ENCODE measurements at places on chromosomes 12 and 14.

DNA sequence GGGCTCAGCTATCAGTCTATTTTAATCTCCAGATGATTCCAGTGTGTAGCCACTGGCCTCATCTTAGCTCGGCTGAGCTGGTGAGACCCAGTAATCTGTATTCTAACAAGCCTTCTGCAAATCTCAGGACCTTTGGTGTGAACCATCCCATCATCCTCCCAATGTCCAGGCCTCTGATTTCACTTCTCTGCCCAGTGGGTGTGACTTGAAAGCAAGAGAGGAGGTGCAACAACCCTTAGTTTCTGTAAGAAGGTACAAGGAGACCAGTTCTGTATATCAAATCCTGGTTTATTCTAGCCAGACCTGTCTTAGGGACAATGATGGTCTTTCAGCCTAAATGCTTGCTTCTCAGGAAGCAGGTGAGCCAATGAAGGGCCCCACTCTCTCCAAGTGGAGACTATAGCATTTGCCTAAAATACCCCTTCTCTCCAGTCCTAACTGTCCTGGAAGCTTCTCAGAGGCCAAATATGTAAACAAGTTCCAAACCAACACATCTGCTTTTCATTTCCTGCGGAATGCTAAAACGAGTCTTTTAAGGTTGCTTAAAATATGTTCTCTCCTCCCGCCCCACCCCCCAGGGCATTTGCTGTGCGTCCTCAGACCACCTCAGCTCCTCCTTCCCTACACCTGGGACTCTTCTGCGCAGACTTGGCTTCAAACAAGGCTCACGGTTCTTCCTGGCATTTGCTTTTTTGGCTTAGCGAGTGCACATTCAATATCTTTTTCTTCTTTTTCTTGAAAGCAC lies 78.4 kb upstream of the FUT8 start:
- DNase-seq, result peak; percentile 56

DNA sequence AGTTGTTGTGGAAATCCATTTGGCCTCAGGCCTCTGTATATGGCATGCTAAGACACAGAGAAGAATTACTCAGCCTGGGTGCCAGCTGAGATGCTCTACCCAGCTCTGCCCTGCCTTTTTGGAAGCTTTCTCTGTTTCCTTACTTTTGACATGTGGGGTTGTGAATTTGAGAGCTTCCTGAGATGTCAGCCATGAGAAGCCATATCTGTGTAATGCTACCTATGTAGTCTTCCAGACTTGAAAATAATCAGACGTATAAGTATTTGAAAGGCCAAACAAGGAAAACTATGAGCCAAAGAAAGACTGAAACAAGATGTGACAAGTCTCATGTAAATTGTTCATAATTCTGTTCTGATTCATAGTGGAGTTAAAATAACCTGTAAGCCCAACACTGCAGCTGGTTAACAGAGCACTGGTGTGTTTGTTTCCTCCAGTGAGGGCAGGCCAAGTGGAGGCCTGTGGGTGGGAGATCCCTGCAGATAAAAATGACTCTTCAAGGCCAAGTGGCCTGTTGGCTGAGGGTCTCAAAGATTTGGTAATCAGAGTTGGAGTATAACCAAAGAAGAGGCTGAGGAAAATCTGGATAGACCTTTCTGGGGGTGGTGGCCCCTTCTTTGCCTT lies 94.0 kb downstream of the TMX1 start:
- no peak for DNase-seq

GRCh38 chr12:25284024-25284423 lies 33.3 kb upstream of the KRAS start:
- no peak for DNase-seq

DNA sequence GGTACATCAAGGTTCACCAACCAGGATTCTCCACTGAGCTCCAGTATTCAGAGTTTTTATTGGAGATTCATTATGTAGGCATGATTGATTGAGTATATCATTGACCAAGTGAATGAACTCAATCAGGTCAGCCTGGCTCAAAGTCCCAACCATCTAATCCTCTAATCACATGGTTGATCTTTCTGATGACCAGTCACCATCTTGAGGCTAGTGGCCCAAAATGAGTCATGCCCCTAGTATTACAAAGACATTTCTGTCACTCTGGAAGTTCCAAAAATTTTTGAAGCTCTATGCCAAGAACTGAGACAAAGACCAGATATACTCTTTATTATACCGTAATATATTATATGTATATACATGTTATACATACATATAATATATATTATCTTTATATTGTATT lies 75.9 kb upstream of the ATF7IP start:
- no peak for DNase-seq

DNA sequence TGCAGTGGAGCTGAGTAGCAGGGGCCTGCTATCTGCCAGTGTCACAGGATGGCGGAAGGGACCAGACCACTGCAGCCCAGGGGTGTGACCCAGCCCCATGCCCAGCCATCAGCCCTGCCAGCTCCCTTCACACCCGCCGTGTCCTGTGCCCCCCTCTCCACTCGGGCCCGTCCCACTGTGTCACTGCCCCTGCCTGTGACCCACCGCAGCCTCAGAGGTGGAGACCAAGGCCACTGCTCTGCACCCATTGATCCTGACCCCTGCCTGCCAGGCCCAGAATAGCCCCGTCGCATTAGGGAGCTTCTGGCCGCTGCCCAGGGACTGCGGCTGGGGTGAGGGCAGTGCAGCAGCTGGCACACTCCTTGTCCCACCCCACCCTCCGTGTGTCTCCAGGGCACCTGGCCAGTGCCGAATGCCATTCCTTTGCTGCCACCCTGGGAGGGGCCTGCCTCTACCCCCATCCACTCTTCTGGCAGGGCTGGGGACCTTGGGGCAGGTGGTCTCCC lies 2.1 kb upstream of the CRIP2 start:
- DNase-seq, result no peak

GRCh38 chr14:24414732-24415420 lies 14.6 kb downstream of the CBLN3 start:
- DNase-seq, result no peak

DNA sequence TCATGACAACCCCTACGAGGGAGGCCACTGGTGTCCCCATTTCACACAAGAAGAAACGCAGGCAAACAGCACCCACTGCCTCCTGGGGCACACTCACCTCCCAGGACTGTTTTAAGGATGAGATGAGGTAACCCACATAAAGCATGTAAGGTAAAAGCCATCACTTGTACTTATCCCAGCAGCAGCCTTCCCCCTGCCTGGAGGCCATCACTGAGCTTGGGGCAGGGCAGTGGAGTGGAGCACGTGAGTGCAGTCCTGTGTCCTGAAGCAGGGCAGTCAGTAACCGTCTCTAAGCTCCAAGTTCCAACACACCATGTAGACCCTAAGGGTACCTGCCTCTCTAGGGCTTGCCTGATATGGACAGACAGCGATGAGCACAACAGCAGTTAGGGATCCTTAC lies 1.7 kb downstream of the POLE start:
- DNase-seq, result no peak

GRCh38 chr14:99611646-99612045 lies 7.6 kb upstream of the CCDC85C start:
- no peak for DNase-seq

- no peak for DNase-seq
Measured at GRCh38 chr12:30835216-30835615, 80.5 kb upstream of the CAPRIN2 start.

- DNase-seq, result no peak
Measured at GRCh38 chr14:102239231-102239630, 65.7 kb downstream of the MOK start.

DNA sequence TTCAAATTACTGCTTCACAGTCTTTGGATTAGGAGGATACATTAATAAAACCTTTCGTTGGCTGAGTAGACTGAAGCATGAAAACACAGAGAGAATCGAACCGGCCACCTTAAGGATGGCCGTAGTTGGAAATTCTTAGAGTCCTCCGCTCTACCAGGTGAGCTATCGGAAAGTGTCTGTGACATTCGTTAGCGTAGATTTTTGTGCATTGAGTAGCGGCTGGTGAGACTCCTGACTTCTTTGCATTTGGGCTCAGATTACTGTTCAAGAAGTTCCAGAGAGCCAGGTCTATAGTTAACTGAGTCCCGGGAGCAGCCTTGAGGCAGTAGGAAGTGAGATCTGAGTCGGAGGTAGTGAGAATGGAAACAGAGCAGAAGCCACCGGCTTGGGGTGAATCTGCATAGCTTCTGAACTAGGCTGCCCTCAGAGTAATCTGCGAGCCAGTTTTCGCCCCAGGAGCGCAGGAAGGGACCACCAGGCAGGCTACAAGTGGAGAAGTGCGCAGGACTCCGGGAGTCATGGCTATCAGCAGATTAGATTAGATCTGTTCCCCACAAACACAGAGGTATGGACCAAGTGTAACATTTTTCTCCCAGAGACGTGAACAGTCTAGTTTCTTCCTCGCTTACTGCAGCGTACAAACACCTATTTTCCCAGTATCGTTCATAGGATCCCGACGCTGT lies 11.0 kb downstream of the OR6S1 start:
- DNase-seq, result peak; percentile 72

DNA sequence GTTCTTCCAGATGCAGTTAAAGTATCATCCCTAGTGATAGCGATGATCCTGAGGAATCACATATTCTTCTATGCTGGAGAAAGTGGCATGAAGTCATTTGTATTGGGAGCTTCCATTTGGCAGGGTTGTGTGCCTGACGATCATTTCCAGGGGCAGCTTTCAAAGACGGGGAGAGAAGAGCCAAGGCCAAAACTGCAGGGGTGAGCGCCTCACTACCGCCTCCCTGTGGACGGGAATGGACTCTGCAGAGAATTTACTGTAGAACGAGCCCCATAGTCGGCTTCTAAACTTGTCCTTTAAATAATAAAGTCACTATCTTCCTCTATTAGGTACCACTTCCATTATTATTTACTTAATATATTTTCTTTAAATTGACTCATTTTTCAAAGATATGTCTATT lies 555.9 kb upstream of the TMEM132C start:
- DNase-seq, result peak; percentile 23

GRCh38 chr12:100612606-100613005 lies 39.1 kb downstream of the GAS2L3 start:
- DNase-seq, result no peak

- DNase-seq, result no peak
Measured at GRCh38 chr12:97324471-97324870, 138.1 kb upstream of the RMST start.

GRCh38 chr12:120258323-120258896 lies 7.1 kb downstream of the PXN start:
- no peak for DNase-seq

- DNase-seq, result no peak
Measured at GRCh38 chr14:21525571-21525961, 580 bp downstream of the SALL2 start.

GRCh38 chr12:40271981-40272664 lies 47.3 kb downstream of the LRRK2 start:
- DNase-seq, result no peak

GRCh38 chr12:93567174-93567573 lies 5.3 kb upstream of the SOCS2 start:
- no peak for DNase-seq

- DNase-seq, result peak; percentile 53
Measured at GRCh38 chr14:103273145-103273744, 60.8 kb upstream of the EIF5 start.

DNA sequence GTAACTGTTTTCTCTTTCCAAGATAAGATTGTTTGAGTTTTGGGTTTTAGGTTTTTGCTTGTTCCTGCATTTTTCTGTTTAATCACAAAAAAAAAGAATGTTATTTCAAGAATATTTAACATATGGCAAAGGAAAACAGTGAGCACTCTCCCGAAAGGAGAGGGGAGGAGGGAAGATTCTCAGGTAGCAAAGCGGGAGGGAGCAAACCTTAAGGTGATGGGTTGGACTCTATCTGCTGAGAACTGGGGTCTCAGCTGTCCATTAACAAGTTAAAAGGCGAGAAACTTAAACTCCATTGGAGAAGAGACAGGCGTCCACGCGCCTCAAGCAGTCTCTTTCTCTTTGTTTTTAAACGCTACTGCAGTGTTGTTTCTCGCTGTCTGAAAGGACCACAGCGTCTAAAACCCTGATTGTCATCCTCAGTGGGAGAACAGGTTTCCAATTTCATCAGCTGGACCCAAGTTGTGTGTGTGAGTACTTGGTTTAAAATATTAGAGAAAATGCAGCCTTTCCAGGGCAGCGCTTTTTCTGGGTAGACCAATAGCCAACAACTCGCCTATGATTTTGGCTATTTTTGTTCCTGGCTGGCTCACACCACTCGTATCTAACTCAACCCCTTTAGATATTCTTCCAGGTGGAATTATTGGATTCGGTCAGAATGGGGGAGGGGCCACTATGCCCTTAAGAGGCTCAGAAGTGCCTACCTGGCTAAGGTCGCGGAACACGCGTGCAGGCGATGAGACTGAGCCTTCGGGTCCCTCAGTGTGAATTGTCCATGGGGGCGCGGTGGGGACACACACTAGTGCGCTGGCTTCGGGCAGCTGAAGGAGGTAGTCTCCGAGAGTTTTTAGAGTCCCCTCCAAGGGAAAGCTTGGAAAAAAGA lies 8.2 kb downstream of the SIX1 start:
- DNase-seq, result no peak

GRCh38 chr14:95832012-95832411 lies 44.6 kb upstream of the TUNAR start:
- peak; percentile 29 for DNase-seq

- DNase-seq, result no peak
Measured at GRCh38 chr12:117404203-117404853, 42.9 kb upstream of the NOS1 start.

DNA sequence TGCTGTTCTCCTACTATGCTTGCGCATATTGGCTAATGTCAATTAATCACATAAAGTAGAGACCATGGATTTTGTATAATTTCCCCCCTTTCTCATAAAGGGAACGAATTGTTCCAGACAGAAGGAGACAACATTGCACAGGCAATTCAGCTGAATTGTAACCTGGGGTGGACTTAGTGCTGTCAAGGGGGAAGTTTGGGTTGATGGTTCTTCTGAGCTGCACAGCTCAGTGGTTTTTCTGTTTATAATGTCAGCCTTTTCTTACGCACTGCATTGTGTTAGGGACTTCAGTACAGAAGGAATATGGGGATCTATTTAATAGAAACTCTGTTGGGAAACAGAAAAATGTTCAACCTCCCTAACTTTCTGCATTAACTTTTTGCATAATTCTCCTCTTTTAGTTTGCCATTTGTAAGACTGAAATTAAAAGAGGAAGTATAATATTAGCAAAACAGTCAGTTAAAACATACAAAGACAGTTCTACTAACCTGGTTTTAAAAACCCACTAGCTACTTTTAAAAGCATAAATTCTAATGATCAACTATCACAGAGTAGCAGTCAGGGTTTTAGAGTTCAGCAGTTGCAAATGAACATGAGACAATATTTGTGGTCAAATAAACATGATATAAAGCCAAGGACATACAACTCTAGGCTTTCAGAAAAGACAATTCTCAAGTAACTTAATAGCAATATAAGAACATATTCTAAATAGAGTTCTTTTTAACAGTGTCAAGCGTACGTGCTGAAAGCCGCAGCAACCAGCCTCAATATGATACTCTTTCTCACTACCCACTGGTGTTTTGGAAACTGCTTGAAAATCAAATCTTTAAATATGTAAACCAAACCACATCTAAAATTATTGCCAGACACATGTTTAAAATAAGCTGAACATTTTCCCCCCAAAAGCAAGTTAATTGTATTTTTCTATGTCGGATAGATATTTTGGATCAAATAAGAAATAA lies 393.0 kb downstream of the FSCB start:
- no peak for DNase-seq

DNA sequence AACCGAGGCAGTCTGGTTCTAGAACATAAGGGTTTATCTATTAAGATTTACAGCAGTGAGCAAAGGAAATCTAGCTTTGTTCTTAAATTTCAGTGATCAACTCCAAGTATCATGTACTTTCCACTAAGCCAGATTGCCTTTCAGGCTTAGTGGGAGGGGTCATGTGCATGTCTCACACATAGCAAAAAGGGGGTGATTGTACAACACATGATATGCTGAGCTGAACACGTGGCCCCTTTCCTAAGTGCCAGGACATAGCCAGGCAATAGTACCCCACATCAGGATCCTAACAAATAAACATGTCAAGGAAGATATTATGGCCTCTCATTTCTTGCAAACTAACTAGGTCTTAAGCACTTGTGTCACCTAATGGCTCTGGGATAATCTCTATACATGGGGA lies 347.2 kb downstream of the C12orf75 start:
- DNase-seq, result no peak

Measured in WTC11 (cell line).